ENCODE measurements at places on chromosomes 3 and 15.

DNA sequence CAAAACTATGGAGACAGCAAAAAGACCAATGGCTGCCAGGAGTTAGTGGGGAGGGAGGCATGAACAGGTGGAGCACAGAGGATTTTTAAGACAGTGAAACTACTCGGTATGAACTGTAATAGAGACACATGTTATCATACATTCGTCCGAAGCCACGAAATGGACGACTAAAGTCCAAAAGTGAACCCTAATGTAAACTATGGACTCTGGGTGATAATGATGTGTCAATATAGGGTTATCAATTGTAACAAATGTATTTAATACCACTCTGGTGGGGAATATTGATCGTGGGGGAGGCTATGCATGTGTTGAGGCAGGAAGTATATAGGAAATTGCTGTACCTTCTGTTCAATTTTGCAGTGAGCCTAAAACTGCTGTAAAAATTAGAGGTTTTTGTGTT lies 107.0 kb downstream of the CPN2 start:
- DNase-seq, result no peak

DNA sequence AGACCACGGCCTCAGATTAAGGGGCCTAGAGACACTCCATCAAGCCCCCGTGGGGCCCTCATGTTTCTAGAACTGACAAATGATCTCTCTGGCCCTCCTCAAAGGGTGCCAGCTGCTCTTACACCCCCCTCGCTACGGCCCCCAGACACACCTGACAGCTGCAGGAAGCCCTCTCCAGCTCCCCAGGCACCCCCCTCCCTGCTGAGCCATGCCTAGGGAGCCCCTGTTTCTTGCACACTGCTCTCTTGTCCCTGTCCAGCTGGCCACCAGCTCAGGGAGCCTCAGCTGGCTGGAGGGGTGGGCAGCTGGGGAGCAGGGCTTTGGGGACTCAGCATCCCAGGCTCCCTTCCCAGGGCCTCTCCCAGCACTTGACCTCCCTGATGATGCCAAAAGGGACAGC lies 14.8 kb downstream of the TNK2 start:
- DNase-seq, result no peak

DNA sequence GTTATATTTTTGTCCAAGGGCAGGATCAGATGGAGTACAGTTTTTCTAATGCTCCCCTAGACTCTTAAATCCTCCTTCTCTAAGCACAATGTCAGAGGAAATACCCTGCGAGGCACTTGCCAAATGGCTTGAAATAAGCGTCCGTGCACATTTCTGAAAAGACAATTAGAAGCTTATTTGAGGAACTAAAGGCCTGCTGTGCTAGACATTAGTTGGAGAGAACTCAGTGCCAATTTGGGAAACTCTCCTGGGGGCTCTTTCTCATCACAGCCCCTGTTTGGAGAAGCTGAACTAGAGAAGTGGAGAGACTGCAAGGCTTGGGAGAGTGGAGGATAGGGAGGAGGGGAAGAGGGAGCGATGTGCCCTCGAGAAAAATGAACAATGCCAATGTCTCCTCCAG lies 247.6 kb upstream of the C2CD4B start:
- DNase-seq, result no peak

DNA sequence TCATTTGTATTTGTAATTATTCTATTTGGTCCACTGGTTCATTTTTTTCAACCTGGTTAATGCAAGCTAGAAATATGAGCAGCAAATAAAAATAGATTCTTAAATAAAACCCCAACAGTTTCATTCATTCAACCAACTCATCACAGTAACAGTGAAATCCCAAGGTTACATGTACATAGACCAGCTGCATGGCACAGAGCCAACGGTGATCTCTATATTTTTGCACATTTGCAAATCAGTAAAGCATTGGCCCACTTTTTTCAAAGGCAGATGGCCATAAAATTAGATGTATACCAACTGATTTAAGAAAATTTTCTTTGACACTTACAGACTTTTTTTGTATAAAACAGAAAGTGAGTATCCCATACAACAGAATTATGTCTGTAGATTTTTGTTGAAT lies 49.3 kb downstream of the STRIT1 start:
- no peak for DNase-seq

GRCh38 chr3:38627956-38628355 lies 21.5 kb downstream of the SCN5A start:
- DNase-seq, result no peak

DNA sequence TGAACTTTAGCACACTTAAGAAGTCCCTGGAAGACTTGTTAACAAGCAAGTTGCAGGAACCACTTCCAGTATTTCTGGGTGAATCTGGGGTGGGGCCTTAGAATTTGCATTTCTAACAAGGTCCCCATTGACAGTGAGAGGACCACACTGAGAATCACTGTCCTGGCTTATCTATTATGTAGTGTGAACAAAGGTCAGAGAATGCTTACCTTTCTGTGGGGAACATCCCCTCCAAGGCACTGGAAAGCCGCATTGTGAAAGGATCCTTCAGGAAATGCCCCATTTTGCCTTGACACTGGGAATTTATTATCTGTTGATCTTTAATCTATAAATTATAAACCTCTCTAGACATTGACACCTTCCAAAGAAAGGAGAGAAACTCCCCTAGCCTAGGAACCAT lies 74.8 kb downstream of the IGF2BP2 start:
- no peak for DNase-seq

GRCh38 chr3:106420628-106421027 lies 551.8 kb upstream of the CBLB start:
- no peak for DNase-seq
